ENCODE measurements at places on chromosomes 7 and 10.

- DNase-seq: peak; percentile 57
Measured at GRCh38 chr7:105487579-105488571, 34.2 kb downstream of the PUS7 start.

GRCh38 chr7:148480479-148481146 is 110.0 kb upstream of the C7orf33 start:
- peak; percentile 14 for DNase-seq

- DNase-seq: no peak
Measured at GRCh38 chr10:67171970-67172369, 246.1 kb downstream of the LRRTM3 start.

DNA sequence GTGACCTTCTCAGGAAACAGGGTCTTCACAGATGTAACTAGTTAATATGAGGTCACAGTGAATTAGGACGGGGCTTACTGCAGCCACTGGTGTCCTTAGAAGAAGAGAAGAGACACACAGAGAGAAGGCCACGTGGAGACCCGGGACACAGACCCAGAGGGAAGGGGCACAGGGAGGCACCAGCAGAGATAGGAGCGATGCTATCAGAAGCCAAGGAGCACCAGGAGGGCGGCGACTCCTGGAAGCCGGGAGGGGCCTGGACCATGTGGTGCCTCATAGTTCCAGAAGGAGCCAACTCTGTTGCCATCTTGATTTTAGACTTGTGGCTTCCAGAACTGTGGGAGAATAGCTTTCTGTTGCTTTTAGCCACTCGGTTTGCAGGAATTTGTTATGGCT is 505.9 kb downstream of the TCERG1L start:
- no peak for DNase-seq

DNA sequence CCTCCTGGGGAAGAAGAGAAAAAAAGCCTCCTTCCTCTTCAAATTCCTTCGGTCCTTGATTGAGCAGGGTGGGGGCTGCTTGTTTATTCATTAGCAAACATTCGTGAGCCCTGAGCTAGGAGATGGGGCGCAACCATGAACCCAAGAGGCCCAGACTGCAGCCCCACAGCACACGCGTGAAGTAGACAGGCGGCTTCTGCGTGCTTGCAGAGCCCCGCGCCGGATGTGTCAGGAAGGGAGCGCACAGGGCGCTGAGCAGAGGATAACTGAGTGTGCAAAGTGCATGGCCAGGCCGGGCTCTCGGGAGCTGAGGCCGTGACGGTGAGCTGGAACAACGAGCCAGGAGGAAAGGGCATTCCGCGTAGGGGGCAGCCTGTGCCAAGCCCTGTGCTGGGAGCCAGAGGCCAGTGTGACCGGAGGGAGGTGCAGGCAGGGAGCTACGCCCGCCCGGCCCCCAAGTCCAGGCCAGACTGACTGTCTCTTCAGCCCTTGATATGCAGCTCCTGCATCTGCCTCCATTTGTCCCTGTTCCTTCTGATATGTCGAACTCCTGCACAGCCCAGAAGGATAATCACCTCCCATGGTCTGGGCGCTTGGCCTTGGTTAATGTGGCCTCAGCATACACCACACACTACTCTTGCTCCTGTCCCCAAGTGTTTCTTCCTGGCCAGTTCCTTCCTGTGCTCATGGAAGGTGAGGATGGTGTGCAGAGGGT is 4.6 kb downstream of the FOXL3 start:
- DNase-seq: no peak

DNA sequence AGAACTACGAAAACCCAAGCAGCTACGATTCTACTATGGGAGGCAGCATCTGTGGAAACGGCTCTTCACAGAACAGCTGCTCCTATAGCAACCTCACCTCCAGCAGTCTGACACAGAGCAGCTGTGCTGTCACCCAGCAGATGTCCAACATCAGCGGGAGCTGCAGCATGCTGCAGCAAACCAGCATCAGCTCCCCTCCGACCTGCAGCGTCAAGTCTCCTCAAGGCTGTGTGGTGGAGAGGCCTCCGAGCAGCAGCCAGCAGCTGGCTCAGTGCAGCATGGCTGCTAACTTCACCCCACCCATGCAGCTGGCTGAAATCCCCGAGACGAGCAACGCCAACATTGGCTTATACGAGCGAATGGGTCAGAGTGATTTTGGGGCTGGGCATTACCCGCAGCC is 81.6 kb upstream of the SAMD8 start:
- DNase-seq: no peak

GRCh38 chr10:94398762-94399161 is 3.6 kb upstream of the TBC1D12 start:
- DNase-seq: no peak

GRCh38 chr10:4947039-4947634 is 16.1 kb upstream of the AKR1C1 start:
- no peak for DNase-seq

DNA sequence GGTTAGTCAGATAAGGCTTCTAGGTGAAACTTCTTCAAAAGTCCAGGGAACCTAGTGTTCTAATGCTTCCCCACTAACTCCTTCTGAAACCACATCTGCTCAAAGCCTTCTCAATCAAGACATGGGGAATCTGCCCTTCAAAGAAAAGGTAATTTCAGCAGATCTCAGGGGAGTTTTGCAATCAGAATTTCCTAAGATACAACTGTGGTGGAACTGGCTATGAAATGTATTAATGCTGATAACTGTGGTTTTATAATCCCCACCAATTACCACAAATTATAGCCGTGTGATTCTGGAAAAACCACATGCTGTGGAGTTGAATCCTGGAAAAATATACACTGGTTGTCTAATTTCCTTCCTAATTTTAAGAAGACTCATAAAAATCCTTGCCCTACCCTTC is 233.8 kb downstream of the SORCS1 start:
- DNase-seq: no peak

DNA sequence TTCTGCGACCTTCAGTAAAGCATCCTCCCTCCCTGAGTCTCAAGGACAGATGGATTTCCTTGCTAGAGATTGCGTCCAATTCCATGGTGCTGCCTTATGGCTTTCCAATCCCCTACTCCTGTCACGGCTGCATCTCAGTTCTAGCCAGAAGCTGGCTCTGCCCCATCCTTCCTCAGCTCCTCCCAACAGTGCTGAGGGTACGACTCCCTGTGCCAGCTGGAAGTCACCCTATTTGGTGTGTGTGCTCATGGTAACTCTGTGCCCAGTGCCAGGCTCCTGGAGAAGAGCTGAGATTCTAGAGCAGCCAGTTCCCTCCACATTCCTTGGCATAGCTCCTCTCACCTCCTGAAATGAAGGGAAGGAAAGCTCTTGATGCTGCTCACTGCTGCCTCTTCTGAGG is 185.0 kb upstream of the PODXL start:
- DNase-seq: no peak

- no peak for DNase-seq
Measured at GRCh38 chr7:48611993-48612392, 312.4 kb upstream of the CDC14C start.

- DNase-seq: no peak
Measured at GRCh38 chr7:127682140-127682539, 30.1 kb downstream of the SND1 start.

- no peak for DNase-seq
Measured at GRCh38 chr10:130023454-130024230, 59.6 kb upstream of the EBF3 start.

- DNase-seq: no peak
Measured at GRCh38 chr7:30561389-30561788, 33.3 kb upstream of the GARS1 start.

DNA sequence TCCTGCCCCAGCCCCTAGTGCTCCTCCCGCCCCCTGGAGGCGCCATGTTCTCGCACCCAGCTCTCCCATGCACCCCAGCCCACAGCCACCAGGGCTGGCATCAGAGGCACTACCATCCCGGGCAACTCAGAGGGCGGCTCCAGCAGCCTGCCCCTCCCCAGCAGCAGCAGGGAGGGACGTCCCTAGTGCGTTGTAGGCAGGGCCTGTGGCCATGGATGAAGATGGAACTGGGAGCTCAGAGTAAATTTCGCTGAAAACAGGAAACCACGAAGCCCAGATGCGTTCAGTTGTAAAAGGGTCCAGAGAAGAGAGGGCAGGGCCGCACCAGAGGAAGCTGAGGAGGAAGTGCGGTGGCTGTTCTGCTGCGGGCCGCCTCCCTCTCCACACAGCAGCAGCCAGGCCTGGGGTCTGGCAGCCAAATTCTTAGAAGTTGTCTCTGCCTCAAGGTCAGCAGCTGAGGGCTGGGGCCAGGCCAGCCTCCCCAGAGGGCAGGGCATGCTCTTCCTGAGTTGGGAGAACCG is 24.6 kb downstream of the VSIR start:
- DNase-seq: peak; percentile 99

- DNase-seq: no peak
Measured at GRCh38 chr7:1288996-1289551, 56.4 kb downstream of the UNCX start.

- DNase-seq: no peak
Measured at GRCh38 chr7:126361183-126361582, 891.6 kb downstream of the GRM8 start.

GRCh38 chr10:131669838-131670237 is 231.0 kb upstream of the PPP2R2D start:
- DNase-seq: no peak

- DNase-seq: no peak
Measured at GRCh38 chr10:5833814-5834213, 20.6 kb upstream of the GDI2 start.

GRCh38 chr10:210297-210696 is 75.0 kb downstream of the ZMYND11 start:
- no peak for DNase-seq

DNA sequence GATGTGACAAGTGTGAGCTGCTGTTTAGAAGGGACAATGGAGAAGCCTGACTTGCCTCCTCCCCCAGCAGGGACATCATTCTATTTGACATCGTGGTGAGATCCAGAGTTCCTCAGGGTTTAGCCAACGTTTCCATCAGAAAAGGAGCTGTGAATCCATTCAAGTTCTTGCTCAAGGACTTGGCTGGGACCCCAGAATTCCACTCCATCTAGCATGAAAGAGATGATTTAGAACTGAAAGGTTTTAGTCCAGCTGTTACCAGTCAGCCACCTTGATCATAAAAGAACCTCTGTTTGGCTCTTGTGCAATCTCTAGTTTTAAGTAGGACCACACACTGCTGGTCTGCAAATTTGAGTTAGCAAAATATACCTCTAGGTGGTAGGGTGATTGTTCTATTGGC is 337.6 kb downstream of the FRMD4A start:
- DNase-seq: no peak

DNA sequence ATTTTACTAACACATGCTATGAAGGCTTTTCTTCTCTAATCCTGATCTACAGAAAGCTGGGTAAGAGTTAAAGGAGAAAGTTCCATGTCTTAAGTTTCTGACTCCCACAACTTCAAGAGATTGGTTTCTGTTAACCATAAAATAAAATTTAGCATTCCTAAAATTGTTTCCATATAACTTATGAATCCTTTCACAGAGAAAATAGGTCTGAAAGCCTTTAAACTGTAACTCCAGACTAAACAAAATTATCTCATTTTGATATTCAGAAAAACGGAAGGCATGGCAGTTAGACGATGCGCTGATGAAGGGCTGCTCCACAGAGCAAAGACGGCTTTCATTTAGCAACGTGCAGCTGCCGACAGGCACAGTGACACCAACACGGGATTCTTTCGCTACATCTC is 133.3 kb downstream of the SLC25A13 start:
- no peak for DNase-seq

DNA sequence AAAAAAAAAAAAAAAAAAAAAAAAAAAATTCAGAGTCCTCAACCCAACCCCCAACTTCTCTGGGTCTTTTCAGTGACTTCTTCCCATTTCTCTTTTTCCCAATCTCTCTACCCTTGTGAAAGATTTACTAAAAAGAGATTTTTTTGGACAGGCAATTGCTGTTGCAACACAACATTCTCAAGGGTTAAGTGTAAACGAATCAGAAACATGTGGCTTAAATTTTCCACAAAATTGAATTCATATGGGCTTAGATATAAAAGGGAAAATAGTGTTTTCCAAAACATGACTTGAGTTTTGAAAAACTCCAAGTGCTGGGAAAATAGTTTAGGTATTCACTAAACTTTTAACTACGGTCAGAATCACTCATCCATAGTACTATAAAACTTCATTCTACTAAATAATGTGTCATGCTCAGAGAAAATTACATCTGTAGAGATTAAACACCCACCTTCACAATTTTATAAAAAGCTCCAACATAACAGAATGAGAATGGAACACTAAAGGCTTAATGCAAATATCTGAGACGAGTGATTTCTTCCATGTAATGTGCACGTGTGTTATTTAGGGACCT is 643.1 kb downstream of the PARD3 start:
- no peak for DNase-seq

Data from common myeloid progenitor, CD34-positive (primary cell).